ENCODE measurements at places on chromosomes 12 and 14.

DNA sequence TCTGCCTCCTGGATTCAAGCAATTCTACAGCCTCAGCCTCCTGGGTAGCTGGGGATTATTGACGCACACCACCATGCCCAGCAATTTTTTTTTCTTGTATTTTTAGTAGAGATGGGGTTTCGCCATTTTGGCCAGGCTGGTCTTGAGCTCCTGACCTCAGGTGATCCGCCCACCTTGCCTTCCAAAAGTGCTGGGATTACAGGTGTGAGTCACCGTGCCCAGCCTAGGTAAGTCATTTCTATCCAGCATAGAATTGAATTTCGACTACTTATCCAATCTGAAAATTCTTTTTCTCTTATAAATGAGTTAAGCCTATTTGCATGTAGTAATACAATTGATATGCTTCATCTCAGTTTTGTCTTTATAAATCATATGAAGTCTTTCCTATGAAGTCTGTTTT, 12.9 kb upstream of the NOPCHAP1 start:
- DNase-seq: no peak

- no peak for DNase-seq
These were observed 250.4 kb downstream of the SOX5 start for GRCh38 chr12:23699031-23699430.

DNA sequence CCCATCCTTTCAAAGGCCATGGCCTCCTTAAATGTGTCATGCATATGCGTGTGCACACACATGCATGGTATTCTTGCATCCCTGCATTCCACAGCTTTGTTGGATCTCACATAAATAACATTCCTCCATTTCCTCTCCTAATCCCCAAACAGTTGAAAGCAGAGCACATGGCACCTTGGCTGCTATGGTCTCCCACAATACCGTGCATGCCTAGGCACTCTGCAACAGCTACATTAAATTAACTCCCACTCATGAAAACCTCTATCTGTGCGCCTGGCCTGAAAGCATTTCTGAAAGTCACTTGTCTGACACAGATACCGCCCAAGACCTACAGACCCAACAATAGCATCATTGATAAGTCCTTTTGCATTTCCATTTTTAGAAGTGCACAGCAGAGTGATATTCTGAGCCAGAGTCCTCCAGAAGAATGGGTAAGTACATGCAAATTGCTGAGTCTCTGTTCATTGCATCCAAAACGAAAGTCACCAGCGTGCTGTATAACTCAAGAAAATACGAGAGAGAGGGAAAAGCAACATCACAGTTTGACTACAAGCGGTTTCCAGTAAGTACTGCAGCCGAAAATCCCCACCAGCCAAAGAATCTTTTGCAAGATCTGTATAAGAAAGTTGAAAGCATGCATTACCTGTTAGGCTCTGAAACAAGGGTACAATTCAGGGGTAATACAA, 436 bp downstream of the ASB2 start:
- no peak for DNase-seq

DNA sequence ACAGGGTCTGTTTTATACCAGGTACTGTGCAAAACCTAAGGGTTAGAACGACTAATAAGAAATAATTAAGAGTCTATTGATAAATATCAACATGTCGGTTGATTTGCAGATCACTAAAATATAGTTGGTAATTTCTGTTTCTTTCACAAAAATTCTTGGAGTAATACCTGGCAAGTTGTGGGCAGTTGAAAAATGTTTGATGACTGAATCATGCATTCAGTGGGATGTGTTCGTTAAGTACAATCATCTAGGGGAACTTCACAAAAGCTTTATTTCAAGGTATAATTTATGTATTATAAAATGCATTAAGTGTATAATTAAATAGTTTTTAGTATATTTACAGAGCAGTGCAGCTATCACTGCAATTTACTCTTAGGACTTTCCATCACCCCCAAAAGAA, 120.0 kb downstream of the KCNA5 start:
- DNase-seq: no peak

DNA sequence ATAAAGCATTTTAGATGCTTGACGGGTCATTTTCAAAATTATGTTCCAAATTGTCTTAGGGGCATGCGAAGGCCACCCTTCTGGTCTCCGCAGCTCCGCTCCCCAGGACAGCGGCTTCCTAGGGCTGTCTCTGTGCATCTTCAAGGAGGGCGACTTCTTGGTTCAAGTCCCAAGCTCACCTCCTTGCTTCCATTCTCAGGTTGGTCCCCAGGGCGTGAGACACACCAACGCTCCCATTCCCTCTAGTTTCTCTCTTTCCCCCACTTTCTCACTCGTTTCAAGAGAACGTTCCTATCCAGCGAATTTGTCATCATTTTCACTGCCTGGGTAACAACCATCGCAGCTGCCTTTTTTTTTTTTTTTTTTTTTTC, 109.4 kb upstream of the CCND2 start:
- DNase-seq: no peak

- DNase-seq: no peak
These were observed 2.1 kb downstream of the MAP1LC3B2 start for GRCh38 chr12:116561181-116561821.

DNA sequence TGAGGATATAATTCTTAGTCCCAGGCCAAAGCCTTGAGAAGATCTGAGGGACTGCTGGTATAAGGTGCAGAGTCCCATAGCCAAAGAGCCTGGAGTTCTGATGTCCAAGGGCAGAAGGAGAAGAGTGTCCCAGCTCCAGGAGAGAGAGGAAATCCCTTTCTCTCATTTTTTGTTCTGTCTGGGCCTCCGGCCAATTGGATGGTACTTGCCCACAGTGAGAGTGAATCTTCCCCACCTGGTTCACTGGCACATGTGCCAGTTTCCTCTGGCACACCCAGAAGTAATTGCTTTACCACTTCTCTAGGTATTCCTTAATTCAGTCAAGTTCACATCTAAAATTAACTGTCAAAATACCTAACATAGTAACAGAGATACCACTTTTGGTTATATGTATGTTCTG, 15.3 kb downstream of the ARID4A start:
- no peak for DNase-seq

DNA sequence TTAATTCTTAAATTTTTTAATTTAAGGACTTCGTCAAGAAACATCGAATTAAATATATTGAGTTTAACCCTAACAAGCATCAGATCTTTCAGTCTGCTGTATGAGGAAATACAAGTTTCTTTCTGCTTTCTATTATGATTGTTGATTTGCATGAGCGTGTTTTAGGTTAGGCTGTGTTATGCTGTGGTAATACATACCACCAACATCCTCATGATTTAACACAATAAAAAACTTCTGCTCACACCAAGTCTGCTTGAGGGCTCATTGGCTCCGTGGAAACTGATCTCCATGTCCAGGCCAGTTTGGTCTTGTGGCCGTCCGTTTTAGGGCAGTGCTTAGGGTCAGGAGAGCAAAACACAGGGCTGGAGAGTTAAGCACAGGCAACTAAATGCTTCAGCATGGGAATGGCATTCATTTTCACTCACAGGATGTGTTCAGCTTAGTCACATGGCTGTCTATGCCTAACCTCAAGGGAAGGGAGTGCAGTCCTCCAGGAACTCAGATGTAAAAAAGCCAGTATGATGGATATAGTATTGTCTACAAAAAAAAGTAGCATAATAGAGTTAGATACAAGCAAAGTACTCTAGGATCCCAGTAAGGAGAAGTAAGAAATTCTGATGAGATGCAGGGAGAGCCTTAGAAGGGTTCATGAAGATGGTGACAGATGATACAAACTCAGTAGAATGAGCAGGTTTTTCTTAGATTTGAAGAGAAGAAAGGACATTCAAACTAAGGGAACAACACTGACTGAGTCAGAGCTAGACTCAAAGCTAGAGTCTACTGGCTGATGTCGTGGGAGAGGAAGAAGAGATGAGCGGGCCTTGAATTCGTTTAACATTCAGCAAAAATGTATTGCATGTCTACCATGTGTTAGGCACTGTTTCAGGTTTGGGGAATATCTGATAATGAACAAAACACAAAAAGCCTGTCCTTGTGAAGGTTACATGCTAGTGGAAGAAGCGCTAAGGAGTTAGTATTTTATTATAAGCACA, 16.3 kb downstream of the MARK3 start:
- no peak for DNase-seq

DNA sequence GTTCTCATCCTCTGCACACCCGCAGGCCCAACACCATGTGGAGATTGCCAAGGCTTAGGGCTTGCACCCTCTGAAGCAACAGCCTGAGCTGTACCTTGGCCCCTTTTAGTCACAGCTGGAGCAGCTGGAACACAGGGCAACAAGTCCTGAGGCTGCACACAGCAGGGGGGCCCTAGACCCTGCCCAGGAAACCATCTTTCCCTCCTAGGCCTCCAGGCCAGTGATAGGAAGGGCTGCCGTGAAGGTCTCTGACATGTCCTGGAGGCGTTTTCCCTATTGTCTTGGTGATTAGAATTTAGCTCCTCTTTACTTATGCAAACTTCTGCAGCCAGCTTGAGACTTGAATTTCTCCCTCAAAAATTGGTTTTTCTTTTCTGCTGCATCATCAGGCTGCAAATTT, 373.5 kb upstream of the CLEC14A start:
- no peak for DNase-seq

- DNase-seq: no peak
These were observed 3.8 kb downstream of the DGKA start for GRCh38 chr12:55934773-55935172.

- DNase-seq: no peak
These were observed 12.4 kb downstream of the MTERF2 start for GRCh38 chr12:106974511-106974910.

GRCh38 chr14:99809360-99809759, 16.1 kb downstream of the EML1 start:
- peak; percentile 77 for DNase-seq

DNA sequence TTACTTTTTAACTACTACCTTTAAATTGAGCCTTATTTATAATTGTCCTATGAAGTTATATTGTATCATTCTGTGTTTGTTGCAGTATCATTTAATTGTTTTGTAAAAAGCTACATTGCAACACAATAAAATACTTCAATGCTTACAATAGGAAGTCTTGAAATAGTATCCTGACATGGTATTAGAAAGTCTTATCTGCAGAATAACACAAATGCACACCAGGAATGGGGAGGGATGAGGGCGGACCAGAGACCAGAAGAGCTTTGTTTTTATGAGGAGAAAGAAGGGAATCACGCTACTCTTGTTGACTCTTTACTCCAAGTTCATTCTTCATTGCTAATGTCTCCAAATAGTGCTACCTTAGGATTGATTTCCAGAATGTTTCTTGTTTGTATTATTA, 120.2 kb downstream of the MON2 start:
- no peak for DNase-seq

DNA sequence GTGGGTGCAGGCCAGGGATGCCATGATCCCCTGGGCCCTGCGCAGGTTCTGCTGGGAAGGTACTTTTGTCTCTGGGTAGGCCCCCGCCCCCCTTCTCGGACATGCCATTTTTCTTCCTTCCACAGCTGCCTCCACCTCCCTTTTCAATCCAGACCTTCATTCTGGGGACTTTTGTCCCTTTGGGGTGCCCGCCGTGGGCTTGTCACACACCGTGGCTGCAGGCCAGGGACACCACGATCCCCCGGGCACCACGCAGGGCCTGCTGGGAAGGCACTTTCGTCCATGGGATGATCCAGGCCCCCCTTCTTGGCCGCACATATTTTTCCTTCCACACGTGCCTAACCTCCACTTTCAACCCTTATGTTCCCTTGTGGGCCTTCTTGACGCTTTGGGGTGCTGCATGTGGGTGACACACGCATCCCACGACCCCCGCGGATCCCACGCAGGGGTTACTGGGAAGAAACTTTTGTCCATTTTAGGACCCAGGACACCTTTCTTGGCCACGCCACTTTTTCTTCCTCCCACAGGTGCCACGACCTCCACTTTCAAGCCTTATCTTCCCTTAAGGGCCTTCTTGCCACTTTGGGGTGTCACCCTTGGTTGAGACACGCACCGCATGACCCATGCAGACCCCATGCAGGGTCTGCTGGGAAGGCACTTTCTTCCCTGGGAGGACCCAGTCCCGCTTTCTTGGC, 272.5 kb downstream of the ALG10 start:
- no peak for DNase-seq

GRCh38 chr14:104367866-104368750, 211.5 kb upstream of the C14orf180 start:
- DNase-seq: no peak

DNA sequence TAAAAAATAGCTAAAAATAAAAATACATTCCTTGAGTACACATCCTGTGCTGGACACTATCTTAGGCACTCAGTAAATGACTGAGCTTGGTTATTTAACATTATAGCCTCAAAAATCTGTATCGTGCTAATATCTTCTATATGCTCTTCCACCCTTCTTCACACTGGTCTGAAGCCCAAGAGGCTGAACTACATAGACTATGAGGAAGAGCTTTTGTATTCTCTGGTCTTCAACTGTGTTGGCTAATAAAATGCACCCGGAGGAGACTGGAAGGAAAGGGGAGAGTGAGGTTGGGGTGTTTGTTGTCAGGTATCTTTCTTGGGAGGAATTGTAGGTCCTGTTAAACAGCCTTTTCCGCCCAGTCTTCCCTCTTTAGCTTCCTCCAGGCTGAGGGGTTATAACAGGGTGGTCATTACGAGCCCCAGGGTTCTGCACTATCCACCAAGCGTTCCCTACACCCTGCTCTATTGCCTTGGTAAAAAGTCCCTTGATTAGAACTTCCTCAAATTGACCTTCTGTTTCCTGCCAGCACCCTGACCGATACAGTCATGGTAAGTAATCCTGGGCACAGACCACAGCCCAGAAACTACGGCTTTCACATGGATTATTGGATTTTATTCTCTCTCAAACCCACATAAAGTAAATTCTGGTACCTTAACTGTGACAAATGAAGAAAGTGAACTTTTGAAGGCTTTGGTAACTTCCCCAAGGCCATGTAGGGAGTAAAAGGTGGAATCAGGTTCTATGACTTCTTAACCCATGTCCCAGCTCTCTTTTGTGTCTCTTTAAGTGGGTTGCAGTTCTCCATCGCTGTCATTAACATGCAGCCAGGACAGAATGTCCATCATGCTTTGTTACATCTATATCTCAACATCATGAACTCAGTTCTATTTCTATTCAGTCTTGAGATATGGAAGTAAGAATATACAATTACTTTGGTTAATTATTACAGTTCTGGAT, 71.3 kb downstream of the PTHLH start:
- no peak for DNase-seq

DNA sequence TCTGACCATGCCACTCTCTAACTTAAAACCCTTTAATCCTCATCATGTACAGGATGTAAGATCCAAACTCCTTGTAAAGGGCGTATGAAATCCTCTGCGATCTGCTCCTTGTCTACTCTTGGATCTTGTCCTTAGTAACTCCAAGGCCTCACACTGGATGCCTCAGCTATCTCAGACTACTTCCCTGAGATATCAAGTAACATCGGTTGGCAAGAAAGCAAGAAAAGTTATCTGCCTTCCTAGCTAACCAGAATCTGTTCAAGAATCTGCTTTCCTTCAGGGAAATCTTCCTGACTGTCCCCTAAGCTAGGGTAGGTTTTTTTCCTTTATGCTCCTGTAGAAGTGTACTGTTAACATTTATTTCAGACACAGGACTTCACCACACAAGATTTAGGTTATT, 82.6 kb downstream of the TAOK3 start:
- DNase-seq: no peak

GRCh38 chr14:103097994-103098957, 3.8 kb downstream of the EXOC3L4 start:
- DNase-seq: no peak

GRCh38 chr12:32773691-32774090, 18.0 kb upstream of the YARS2 start:
- no peak for DNase-seq

- DNase-seq: no peak
These were observed 18.6 kb downstream of the FAIM2 start for GRCh38 chr12:49885118-49885517.

- DNase-seq: no peak
These were observed 308.2 kb upstream of the FBXO33 start for GRCh38 chr14:39740454-39740853.

Data from adrenal gland (tissue), 19 donors.